ENCODE measurements at places on chromosomes 1 and 21.

DNA sequence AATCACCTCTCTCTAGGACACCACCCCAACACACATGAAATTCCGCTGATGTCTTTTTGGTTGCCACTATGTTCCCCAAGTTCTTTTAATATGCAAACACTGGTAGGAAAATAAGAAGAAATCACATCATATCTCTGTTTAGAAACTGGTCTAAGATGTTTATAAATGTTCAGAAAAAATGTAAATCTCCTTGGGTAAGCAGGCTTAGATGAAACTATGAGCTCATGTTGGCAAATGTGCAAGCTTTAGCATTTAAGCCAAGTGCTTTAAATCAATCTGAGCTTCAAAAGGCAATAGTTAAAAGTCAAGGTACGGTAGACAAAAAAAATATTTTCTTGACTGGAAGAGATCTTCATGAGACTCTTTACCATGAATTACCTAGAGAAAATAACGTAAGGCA is 25.2 kb upstream of the SLAMF9 start:
- no peak for DNase-seq

DNA sequence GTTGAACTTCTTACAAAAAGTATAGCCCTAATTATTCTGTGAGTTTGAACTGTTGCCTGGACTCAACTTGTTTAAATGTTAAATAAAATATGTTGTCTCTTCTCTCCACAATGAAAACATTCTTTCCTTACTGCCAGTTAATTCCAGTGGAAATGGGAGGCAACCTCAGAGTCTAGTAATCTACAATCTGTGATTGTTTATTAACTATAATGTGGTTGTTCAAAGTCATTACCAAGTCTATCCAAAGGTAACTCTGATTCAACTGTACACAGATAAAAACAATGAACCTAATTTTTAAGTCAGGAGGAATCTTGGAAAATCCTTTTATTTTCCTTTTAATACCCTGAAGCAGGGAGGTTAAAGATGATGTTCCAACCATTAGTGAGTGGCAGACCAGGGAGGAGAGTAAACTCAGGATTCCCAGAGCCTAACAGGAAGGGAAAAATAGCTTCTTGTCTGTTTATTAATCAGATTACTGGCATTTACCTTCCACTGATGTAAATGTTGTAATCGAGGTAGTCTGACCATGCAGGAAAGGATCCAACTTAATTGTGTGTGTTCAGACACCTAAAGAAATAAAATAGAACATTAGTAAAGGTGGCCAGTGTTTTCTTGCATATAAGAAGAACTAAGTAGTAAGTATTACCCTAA is 57.1 kb upstream of the TBX15 start:
- no peak for DNase-seq

DNA sequence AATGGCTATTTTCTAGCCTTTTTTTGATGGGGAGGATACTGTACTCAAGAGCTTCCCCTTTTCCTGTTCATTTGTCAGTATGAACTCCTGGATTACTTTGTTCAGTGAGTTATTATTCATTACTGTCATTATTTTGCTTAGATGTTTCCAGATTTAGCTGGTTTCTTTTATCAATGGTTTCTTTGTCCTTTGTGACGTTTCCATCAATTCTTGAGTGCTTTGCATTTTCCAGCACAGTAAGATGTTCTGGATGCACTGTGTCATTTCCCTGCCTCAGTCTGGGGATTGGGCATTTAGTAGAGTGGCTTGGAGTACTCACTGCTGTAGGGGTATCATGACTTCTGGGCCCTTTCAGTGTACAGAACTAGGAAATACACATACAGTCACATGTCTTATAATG is 34.2 kb downstream of the MRPS6 start:
- DNase-seq: no peak

DNA sequence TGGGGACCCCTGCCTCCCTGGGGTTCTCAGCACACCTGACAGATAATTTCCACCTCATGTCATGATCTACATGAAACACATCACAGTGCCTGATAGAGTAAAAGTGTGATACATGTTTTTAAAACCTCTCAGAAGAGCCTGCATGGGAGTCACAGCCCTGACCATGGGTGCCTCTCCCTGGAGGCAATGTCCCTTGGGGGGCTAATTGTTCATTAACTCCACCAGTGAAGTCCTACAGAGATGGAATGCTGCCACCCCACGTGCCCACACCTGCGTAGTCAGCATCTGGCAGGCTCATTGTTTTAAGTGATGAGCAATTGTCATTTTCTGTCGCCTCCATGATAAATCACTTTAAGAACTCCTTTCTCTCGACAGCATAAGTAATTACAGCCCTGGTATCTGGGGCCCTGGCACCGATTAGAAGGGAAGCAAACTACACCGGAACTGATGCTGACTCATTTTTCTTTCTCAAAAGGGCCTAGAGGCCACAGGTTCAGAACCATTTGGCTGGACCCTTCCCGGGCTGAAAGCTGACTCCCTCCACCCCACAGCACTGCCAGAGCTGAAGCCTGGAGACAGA is 109.6 kb upstream of the GJB5 start:
- DNase-seq: no peak

DNA sequence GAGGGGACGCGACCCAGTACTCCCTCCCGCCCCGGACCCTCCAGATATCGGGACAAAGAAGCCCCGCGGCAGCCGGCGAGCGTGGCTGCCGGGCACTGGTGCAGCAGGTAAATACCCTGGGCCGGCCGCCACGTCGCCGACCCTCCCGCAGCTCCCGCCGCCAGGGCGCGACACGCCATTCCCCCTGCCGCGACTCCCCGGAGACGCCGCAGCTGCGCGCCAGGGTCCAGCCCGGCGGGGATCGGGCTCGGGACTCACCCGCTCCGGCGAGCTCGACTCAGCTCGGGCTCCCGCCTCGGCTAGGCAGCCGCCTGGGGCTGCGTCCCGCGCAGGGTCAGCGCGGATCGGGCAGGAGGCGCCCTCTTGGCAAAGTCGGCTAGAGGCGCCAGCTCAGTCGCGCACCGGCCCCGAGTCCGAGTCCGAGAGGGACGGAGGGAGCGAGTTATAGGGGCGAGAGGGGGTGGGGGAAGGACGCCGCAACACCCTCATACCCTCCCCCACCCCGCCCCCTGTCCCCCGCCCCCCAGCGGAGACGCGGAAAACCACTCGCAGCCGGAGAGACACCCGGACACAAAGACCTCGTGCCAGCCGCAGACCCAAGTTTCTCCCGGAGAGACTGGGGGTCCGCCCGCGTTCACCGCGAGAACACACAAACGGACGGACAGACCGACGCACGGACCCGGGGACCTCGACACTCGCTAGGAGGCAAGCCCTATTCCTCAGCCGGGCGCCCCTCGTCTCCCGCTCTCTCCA is 985 bp downstream of the SYT6 start:
- DNase-seq: peak; percentile 82

DNA sequence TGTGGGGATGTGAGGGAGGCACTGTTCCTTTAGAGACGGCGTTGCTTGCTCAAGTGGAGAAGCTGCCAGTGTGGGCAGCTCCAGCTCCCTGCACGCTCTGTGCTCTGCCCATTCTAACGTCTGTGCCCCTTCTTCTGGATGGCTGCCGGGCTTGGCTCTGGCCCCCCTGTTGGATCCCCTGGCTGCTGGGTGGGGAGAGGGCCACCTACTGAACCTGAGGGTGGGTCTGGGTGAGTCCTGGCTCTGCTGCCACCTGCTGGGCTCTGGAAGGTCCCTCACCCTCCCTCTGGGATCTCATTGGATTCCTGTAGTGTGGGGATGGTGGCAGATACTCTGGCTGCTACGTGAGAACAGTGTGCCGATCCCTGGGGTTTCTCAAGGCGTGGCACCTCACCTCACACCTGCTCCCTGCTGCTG is 5.0 kb downstream of the PFKL start:
- DNase-seq: peak; percentile 76

- DNase-seq: no peak
These were observed 2.0 kb upstream of the UBE2G2 start for GRCh38 chr21:44803651-44804050.

DNA sequence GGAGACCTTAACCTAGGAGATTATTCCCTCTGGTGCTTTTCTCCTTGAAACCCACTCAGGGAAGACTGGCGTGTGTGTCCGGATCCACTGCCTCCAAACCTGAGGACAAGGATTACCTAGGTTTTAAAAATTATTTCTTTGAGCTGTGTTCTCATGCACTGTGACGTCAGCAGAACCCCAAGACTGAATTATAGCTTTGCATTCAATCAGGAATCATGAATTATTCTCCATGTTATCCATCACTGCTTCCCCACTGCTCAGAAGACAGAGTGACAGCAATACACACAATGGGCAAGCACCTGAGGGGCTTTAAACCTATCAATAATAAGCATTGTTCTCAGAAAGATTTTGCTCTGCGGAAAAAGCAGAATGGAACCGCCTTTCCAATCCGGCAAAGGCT is 253.2 kb upstream of the FOXD3 start:
- no peak for DNase-seq

- DNase-seq: peak; percentile 21
These were observed 66.7 kb upstream of the ANGPTL3 start for GRCh38 chr1:62530516-62531154.

DNA sequence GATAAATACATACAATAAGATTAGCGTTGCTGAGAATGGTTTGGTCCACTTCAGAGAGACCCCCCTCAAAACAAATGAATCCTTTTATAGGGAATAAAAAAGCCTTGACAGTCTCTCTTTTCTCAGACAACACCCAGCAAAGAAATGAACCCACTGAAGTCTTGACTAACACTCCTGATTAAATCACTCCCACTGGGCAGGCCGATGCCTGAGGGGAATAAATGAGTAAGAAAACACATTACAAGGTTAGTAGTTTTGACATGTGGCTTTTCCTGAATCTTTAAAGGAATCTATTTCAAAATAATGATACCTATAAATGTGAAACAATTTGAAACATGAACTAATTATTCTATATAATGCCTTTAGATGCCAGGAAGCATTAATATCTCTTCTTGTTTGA is 146.9 kb upstream of the POGK start:
- DNase-seq: no peak

DNA sequence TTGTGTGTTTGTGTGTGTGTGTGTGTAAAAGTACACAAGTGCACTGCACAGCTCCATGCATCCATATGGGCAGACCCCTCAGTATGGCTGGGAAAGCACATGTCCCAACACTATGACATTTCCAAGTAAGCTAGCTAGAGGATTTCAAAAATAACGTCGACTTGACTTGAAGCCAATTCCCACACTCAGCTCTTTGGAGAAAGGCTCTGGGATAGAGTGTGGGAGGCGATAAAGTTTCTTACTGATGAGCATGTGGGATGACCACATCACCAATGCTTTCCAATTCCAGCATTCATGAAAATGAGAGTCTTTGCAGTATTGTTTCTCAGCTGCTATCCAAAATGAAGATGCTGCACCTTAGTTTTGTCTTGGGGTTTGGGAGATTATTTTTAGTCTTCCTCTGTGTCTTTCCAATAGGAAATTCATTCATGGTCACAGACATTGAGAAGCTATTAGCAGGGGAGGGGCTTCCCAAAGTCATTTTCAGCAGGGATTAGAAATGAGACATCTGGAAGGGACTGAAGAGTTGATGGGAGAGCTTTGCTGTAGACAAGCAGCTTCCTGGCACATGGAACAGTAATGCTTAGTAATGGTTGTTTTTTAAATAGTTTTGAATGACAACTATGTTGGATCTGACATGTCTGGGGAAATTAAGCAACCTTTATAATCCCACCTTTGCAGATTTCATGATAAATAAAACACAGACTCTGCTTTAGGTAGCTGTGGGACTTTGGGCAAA is 143.5 kb downstream of the ASTN1 start:
- no peak for DNase-seq

GRCh38 chr21:31730712-31731055 is 1.2 kb downstream of the SCAF4 start:
- DNase-seq: no peak

- no peak for DNase-seq
These were observed 90.8 kb downstream of the NFIA start for GRCh38 chr1:61173118-61173517.

GRCh38 chr21:35217504-35218060 is 168.5 kb upstream of the RUNX1 start:
- peak; percentile 56 for DNase-seq

- DNase-seq: peak; percentile 50
These were observed 19.7 kb downstream of the STPG1 start for GRCh38 chr1:24393892-24394291.

DNA sequence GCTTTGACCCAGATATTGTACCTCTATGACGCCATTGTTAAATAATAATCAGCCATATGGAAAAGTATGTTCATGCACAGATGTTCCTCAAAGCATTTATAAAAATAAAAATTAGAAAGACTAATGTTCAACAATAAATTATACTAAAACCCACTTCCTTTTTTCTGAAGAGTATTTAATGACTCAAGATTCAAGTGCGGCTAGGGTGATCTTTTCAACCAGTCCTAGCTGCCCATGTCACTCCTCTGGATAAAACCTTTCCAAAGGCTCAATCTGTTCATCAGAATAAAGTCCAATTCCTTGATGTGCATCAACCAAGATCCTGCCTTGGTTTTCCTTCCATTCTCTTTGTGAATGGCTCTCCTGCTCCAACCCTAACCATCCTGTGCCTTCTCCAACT is 292.0 kb downstream of the VAV3 start:
- DNase-seq: no peak

GRCh38 chr1:229248821-229249817 is 21.8 kb upstream of the RAB4A start:
- DNase-seq: no peak

- peak; percentile 49 for DNase-seq
These were observed 72.0 kb upstream of the KCNA3 start for GRCh38 chr1:110746644-110747259.

DNA sequence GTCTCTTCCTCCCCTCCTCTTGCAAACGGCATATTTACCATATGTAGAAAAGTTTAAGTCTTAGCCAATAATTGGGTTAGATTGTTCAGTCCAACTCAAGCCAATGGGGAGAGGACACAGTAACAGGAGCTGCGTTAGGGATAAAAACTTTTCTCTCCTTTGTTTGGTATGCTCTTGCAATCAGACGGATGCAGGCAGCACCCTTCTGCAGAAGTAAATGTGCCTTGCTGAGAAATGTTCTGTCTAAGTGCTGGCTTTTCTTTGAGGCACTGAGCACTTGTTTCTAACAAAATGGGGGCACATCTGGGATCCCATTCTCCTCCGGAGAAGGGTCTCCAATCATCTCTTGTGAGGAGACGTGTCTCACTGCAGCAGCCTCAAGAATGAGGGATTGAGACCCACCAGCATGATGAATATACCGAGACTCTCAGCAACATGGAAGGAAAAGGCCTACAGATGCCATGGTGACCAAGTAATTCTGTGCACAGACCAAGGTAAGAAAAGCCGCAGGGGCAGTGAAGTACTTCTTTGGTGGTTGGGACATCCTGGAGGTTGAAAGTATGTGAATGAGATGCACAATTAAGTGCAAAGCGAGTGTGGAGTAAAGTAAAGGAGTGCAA is 20.7 kb upstream of the GNG4 start:
- DNase-seq: no peak

DNA sequence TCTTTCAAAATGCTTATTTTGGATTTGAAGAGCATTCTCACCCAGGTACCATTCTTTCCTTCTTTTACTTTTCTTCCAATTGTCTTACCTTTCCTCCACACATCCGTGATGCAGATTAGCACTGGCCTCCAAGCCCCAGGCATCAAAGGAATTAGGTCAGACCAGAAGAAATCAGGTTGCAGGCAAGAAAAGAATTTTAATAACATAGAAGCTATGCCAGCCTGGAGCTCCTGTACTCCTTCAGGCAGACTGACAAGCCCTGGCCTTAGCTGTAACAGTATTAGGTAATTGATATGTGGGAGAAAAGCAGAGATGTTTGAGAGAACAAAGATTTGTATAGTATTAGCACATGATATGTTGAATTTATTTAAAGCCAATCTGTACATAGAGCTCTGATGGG is 390.4 kb upstream of the ADGRL2 start:
- no peak for DNase-seq

- DNase-seq: no peak
These were observed 2.3 kb downstream of the ARF1 start for GRCh38 chr1:228084797-228085196.

- no peak for DNase-seq
These were observed 75.8 kb upstream of the SDC3 start for GRCh38 chr1:30984165-30984889.

Measured in AG08396 (cell line).